Right kidney (tissue), 9 donors: ENCODE measurements at places on chromosomes 11 and 22.

GRCh38 chr11:68935516-68936357 is 32.0 kb downstream of the IGHMBP2 start:
- DNase-seq = no peak

DNA sequence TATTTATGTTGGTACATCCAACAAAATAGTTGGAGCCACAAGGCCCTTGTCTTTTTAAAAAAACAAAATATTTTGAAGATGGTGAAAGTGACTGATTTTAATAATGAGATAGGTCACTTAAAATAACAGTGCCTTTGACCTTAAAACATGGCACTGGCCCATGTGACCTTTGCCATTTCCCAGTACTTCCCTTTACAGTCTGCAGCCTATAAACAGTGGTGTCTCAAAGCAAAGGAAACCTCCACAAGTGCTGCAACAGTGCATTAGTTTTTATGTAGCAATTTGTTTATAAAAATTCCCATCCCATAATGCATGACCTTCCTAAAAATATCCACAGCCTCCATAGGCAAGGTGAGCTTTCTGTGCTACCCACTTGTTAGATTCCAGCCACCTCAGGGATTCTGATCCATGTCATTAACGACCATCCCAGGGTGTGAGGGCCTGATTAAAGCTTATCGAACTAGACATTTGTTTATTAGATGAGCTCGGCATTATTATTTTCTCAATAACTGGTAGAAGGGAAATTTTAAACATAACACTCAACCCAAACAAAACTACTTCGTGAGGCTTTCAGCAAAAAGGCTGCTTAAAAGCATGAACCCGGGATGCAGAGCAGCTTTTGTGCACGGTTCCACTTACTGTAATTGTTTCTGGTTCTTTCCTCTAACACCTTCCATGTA is 28.0 kb upstream of the CRKL start:
- no peak for DNase-seq

DNA sequence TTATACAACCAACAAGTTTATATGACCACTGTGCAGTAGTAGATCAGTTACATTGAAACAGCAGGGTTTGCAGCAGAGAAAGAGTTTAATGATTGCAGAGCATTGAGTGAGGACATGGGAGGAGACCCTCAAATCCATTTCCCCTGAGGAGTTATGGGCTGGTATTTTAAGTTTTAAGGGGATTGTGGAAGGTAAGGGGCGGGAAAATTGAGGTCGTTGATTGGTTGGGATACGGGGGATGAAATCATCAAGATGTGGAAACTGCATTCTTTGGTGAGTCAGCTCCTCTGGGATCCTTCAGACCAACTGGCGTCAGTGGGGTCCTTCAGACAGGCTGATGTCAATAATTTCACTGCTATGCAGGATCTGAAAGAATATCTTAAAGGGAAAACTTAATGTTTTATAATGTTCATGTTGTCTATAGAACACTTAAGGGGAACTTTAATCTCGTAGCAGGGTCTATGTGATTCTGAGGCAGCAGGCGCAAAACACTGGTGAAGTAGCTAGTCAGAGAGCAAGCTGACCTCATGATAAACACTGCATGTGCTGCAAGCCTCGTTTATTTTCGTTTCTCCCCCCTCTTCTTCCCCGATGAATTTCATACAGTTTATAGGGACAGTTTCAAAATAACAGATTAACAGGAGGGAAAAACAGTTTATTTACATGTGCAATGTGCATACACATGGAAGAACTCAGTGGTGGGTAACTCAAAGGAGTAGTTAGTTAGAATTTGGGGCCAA is 17.4 kb upstream of the BACE1-AS start:
- DNase-seq = no peak

DNA sequence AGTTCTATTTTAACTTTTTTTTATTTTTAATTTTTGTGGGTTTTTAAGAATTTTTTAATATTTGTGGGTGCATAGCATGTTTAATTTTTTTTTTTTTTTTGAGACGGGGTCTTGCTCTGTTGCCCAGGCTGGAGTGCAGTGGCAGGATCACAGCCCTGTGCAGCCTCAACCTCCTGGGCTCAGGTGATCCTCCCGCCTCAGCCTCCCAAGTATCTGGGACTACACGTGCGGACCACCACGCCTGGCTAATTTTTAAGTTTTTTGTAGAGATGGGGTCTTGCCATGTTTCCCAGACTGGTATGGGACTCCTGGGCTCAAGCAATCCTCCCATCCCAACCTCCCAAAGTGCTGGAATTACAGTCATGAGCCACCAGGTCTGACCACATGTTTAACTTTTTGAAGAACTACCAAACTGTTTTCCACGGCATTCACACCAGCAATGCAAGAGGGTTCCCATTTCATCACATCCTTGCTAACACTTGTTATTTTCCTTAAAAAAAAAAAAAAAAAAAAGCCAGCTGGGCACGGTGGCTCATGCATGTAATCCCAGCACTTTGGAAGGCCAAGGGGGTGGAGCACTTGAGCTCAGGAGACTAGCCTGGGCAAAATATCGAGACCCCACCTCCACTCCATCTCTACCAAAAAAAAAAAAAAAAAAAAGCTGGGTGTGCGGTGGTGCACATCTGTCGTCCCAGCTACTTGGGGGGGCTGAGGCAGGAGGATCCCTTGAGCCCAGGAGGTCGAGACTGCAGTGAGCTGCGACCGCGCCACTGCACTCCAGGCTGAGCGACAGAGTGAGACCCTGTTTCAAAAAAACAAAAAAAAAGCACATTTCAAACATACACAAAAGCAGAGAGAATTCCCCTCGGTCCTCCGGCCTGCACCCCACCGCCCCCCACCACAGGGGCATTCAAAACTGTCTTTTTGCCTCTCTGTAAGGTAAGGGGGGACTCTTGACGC is 16.7 kb upstream of the TXNRD2 start:
- no peak for DNase-seq

DNA sequence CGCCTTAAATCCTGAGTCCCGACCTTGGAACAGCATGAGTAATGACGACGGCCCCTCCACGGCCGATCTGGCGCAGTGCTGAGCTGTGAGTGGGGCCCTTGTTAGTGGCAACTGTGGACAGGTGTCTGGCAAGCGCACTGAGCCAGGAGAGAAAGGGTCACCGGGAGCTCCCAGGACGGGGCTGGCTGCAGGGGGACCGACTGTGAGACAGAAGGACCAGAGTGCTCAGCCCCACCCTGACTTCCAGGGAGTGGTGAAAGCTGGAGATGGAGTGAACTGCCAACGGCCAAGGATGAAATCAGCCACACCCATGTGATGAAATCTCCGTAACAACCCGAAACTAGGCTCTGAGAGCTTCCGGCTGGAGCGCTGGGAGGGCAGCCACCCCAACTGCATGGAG is 228.6 kb downstream of the BRD1 start:
- no peak for DNase-seq

DNA sequence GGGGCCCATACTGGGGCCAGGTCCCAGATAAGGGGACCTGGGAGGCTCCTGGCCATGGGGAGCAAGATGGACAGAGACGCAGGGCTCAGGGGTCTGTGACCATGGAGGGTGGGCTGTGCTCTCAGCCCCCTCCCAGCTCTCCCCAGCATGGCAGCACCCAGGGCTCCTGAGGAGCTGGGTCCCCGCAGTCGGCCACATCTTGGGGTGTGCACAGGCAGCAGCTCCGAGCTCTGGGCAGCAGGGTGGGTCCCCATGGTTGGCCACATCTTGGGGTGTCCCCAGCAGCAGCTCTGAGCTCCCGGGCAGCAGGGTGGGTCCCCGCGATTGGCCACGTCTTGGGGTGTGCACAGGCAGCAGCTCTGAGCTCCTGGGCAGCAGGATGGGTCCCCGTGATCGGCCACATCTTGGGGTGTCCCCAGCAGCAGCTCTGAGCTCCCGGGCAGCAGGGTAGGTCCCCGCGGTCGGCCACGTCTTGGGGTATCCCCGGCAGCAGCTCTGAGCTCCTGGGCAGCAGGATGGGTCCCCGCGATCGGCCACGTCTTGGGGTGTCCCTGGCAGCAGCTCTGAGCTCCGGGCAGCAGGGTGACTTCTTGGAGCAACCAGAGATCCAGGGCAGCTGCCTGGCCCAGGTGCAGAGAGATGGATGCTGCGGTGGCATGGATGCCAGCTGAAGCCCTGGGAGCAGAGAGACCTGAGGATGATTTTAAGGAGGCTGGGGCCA is 18.3 kb upstream of the MUC5B start:
- no peak for DNase-seq
